Lung microvascular endothelial cell (primary cell): ENCODE measurements at places on chromosomes 4 and X. TPM values are rescaled to one million over a fixed set of nuclear protein-coding genes. Genes with fewer than 3 reads are reported as not detected.

Gene SSX1
- total RNA-seq: not detected in 2 replicates

- no peak for DNase-seq
These were observed 203.1 kb downstream of the ARHGEF9 start for GRCh38 chrX:63581906-63582305.

DNA sequence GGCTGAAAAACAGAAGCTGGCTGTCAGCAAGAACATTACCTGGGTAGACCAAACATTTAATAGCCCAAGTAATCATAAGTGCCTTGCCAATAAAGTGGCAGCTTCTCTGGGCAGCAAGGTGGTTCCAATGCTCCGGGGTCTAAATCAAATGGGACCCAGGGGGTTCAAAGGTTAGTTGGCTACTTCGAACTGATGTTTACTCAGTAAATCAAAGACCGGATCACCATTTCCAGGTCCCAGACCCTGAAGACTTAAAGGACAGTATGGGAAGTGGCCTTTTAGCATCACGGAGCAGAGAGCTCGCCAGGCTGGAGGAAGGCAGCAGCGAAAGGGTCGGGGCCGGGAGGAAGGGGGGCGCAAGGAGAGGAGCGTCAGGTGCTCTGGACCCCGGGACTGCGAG is 1.0 kb downstream of the SH3KBP1 start:
- DNase-seq: no peak

- DNase-seq: no peak
These were observed 16.4 kb downstream of the COX18 start for GRCh38 chr4:73053076-73053475.

Gene PABPC4L
- under 0.01 and 0.20 TPM in 2 replicates for total RNA-seq

GRCh38 chrX:114619874-114620273 is 36.0 kb downstream of the HTR2C start:
- DNase-seq: peak; percentile 0

Gene SMIM10
- 1.2 and 1.3 TPM in 2 replicates for total RNA-seq

- DNase-seq: no peak
These were observed 5.9 kb downstream of the PHEX start for GRCh38 chrX:22037911-22038537.

- no peak for DNase-seq
These were observed 392.3 kb downstream of the PACRGL start for GRCh38 chr4:21092531-21092930.

DNA sequence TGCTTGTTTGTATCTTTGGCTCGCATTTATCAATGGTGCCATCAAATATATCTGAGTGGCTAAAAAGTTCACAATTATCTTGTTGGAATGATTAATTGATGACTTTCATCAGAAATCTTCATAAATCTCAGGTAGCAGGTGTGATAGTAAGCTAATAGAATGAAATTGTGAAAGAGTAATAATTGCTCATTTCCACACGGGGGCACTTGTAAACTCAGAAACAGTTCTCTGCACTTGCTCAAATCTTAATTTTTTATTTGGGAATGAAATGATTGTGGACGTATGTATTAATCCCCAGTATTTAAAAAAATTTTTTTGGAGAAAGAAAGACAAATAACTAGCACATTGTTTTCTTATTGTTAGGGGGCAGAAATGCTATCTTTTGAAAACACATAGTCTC is 132.8 kb downstream of the DTHD1 start:
- no peak for DNase-seq

- no peak for DNase-seq
These were observed 5.5 kb upstream of the TRIM75 start for GRCh38 chr4:165048170-165048569.

GRCh38 chrX:139831675-139832456 is 101.0 kb downstream of the ATP11C start:
- peak; percentile 77 for DNase-seq

- DNase-seq: no peak
These were observed 10.1 kb upstream of the CXCL8 start for GRCh38 chr4:73730292-73730691.

DNA sequence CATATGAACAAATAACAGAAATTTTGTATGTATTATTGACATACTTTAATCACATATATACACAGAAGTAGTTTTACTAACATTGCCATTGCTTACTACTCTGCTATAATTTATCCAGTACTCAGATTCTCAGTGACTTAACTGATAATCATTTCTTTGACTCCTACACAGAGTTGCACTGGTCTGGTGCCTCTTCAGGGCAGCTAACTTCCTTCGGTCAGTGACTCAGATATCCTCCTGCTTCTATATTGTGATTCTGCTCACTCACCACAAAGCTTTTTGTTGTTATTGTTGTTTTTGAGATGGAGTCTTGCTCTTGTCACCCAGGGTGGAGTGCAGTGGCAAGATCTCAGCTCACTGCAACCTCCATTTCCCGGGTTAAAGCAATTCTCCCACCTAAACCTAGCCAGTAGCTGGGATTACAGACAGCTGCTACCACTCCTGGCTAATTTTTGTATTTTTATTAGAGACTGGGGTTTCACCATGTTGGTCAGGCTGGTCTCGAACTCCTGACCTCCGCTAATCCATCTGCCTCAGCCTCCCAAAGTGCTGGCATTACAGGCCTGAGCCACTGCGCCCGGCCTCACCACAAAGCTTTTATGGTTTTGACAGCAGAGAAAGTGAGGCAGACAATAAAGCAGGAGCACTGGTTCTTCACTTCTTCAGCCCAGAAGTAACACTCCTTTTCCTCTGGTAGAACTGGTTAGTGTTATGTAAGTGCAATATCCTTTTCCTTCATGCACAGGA is 499.3 kb downstream of the EPHA5 start:
- DNase-seq: no peak

- no peak for DNase-seq
These were observed 229.2 kb downstream of the PTTG2 start for GRCh38 chr4:38189445-38189844.

DNA sequence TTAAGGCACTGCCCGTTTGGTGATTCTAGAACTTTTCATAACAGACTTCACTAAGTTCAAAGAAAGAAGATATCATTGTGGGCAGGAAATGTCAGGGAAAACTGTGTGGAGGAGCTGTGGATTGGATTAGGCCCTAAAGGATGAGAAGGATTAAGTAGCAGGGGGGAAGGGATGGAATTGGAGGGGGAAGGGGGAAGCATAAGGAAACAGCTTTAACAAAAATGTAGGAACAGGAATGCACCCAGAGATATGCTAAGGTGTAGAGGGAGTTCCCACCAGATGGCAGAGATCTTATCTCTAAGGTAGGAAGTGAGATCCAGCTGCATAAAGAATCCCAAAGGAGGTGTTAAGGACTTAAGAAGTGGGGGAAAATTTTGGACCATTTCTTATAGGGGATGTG is 114.5 kb downstream of the LARP7 start:
- DNase-seq: no peak

Gene NR3C2
- total RNA-seq: 4.6 TPM in 2 replicates

DNA sequence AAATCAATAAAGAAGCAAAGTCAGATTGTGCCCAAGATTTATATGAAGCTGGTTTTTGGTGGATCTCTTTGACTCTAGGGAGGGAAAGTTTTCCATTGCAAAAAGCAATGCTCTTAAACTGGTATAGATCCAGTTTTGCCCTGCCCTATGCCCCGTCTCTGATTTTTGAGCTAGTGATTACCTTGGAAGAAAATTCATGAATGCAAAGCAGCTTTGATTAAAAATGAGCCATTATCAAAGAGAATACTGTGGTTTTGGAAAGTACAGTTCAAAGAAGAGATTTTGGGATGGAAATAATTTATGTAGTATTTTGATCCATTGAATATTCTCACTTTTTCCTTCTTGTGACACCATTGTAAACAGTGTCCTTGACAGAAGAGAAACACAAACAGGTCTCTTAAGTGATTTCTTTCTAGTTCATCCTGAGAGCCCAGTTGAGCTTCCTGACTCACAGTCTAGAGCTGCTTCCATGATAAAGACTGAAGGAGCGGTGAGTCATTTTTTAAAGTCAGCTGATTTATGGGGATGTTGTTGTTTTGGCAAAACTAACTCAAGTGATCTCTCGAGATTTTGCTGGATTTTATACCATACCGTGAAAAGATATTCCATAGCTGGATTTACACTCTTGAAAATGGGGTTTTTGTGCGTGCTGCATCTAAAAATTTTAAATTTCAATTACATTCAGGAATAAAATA is 76.7 kb downstream of the AFF1 start:
- DNase-seq: no peak

Gene NAP1L5
- 2.2 and 2.6 TPM in 2 replicates for total RNA-seq

DNA sequence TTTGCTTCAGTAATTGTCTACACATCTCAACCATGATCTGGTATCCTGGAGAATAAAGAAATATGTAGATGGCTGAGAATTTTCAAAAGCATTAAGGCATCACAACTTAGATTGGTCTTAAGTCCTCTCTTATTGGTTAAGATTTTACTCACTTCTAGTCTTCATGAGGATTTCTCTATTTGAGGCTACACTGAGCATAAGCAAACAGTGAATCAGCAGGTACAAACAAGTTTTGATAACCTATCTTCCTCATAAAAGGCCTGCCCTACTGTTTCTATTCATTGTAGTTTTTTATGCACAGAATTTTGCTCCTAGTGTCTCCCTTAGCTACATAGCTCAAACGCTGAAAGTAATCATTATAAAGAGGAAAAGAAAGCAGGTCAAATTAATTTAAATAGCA is 460.7 kb upstream of the RPS6KA3 start:
- DNase-seq: no peak

GRCh38 chr4:99891351-99891750 is 2.9 kb downstream of the LAMTOR3 start:
- no peak for DNase-seq

DNA sequence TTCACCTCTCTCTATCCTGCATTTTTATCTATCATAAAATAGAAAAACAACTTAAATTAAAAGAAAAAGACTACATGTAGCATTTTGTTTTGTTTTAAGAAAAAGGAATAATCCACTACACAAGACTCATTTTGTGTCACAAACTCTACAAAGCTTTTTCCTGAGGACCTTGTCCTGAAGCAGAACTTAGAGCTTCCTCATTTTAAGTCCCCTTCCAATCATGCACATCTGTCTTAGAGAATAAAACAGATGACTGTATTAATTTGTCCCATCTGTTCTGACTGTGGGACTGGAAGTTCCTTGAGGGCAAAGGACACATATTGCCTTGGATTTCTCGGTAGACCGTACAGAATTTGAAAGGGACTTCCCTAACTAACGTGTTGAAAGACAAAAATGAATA is 218.5 kb downstream of the COL25A1 start:
- no peak for DNase-seq

DNA sequence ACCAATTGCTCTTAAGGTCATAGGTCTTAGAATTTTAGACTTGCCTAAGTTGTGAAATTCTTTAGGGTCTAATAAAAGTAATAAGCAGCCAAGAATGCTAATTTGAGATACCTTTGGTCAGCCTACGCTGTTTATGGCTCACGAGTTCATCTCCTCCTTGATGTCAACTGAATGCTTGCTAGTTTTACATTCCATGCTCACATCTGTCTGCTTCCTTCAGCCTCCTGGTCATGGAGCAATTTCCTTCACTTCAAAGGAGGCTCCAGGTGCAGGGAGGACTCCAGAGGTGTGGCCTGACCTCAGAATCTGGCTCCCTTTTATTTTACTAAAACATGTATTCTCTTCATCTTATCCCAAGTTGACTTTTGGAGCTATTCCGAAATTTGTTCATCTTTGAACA is 23.3 kb upstream of the LNX1 start:
- no peak for DNase-seq

GRCh38 chr4:78310740-78311115 is 240.8 kb upstream of the ANXA3 start:
- no peak for DNase-seq

GRCh38 chr4:99411041-99411440 is 24.1 kb downstream of the ADH7 start:
- no peak for DNase-seq

- DNase-seq: no peak
These were observed 293.2 kb downstream of the PRR32 start for GRCh38 chrX:127112726-127113125.

Gene RHOXF2B
- not detected in 2 replicates for total RNA-seq

- peak; percentile 29 for DNase-seq
These were observed 8.7 kb downstream of the EGF start for GRCh38 chr4:109921384-109921808.

Gene FAM53A
- 1.1 and 1.4 TPM in 2 replicates for total RNA-seq
